ENCODE measurements at places on chromosomes 11 and 22.

DNA sequence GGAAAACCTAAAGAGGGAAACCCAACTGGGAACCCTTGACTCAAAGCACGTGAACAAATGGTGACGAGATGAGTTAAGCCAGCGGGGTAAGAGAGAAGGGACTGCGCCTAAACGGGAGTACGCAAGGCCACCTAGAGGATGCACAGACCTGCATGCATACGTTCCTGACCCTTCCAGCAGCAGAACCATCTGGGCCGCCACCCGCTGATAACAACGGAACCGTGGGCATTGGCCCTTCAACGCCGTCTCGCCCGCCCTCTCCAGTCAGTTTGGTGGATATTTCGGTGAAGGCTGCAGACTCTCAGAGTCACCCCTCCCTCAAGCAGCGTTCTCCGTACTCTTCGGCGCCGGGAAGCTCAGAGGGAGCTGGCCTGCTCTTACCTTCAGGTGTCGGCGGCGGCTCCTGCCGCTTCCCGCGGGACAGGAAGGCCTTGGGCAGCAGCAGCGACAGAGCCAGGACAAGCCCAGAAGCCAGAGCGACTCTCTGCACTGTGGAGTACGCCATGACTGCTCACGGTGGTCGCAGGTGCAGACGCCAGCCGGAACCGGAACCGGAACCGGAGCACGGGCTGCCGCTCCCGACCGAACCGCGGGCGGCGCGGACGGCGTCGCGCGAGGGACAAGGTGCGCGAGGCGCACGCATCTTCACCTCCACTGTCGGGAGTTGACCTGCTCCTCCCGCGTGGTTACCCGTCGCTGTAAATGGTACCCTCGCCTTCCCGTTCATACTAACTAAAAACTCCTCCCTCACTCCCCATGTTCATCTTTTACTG lies at the start of gene RIC3:
TSS of gene RIC3 (minus strand) at position 541 of the 773 bp plus-strand sequence. CDS start at position 505, 36 bp downstream.
- DNase-seq = peak; percentile 22

- DNase-seq = no peak
Measured at GRCh38 chr11:23539556-23539955, 679.3 kb upstream of the CCDC179 start.

- no peak for DNase-seq
Measured at GRCh38 chr11:45091563-45092403, 54.7 kb upstream of the PRDM11 start.

DNA sequence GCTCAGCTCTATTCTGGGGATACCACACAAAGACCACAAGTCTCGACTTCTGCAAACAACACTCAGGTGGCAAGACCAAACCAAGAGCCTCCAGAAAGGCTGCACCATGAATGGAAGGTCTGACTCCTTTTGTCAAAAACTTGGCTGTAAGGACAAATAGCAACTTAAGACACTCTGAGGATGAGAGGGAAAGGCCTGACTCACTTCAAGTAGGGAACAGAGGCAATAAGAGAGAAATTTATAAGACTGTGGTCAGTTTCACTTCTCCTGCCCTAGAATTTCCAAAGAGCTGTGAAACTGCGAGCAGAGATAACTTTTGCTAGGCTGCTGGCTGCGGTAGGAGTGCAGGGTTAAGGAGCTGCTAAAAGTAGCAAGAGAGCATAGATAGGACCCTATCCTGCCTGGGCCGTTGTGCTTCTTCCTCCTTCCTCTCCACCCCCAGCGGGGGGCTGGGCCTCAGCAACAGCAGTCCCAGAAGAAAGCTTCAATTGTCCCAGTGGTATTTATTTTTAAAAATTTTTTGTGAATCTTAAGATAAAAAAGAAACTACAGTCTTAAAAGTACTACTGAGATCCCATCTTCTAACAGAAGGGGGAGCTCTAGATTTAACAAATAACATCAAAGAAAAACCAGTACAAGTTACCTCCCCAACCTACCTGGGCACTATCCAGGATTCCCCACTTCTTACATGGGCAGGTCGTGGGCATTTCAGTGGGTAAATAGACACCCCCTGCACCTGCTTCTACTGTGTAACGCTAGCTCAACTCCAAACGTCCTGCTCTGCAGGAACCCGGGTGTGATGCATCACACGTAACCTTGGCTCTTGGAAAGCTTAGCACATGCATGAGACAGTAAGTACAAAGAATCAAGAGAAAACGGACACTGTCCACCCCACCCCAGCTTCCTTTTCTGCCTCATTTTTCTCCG lies 66.4 kb downstream of the SGSM3 start:
- DNase-seq = no peak

DNA sequence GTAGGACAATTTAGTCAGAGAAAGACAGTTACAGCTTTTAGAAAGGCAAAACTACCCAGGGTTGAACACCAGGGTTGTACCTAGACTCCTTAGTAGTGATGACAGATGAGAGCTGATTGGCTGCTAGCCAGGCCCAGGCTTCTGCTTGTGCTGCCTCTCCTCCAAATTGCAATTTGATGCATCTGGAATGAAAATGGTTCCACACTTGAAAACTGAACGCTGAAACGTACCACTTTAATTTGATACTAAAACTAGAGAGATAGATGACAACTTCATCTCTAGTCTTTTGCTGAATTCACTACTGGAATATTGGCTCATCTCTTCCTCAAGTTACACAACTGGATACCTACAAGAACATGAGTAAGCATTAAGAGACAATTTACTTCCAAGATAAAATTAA lies 19.2 kb upstream of the FNBP4 start:
- DNase-seq = no peak

DNA sequence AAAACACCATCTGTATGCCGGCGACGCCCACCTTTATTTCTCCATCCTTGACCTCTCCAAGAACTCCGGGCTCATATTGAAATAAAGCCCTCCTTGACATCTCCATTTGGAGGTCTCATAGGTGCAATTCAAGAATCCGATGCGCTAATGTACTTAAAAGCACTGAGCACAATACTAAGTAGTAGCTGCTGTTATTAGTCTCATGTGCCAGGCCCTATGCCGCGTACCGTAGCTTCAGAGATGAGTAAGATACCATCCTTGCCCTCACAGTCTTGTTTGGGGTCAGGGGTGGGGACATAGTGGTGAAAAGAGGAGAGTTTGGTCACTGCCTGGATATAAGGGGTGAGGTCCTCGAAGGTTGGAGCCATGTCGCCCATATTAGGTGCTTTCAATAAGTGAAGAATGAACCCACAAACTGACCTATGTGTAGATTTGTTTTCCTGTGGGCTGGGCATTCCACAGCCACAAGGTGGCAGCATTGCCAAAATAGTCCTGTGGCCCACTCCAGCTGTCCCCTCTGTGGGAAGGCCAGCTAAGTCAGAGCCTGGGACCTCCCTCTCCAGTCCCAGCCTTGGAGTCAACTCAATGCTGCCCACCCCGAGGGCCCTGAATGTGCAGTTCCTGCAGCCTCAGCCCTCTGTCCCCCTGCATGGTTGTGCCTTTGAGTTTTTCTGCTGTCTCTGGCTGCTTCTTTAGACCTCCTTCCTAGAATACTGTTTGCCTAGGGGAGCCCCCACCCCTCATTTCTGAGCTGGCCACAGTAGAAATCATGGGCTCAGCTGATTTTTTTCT lies 6.5 kb downstream of the DCPS start:
- DNase-seq = peak; percentile 14

GRCh38 chr11:121636800-121637176 lies 184.0 kb upstream of the SORL1-AS1 start:
- DNase-seq = no peak

GRCh38 chr11:92636543-92637188 lies 332.8 kb upstream of the MTNR1B start:
- DNase-seq = no peak

GRCh38 chr11:68325907-68326220 lies 13.5 kb downstream of the LRP5 start:
- DNase-seq = no peak

GRCh38 chr11:102623998-102624397 lies 1.1 kb downstream of the MMP20 start:
- DNase-seq = no peak

GRCh38 chr22:46626911-46627805 lies 7.0 kb downstream of the GRAMD4 start:
- DNase-seq = no peak

DNA sequence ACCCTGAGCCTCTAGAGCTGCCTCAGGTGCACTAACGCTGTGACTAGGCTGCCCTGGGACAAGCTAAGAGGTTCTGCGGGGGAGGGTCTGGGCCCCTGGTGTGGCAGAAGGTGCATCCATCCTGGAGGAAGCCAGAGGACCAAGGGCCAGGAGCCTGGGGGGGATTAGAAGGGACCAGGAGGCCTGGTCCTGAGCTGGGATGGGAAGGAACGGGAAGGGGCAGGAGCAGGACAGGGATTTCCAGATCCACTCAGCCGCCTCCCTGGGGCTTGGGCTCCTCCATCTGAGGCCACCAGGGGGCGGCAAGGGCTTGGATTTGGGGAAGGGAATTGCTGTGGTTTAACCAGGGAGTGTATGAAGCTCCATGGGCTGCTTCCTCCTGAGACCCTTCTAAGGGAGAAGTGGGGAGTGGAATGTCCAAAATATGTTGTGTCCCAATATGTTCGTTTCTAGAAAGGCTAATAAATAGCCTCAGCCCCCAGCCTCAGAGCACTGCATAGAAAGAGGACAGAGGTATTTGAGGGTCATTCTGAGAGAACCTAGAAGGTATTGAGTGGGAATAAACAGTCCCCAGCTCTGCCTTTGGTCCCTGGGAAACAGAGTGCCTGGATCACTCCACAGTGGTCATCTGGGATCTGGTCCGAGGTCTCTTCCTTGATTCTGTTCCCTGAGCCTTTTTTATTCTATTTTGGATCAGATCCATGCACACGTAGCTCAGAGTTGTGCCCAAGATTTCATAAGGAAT lies 17.4 kb upstream of the PRAME start:
- DNase-seq = peak; percentile 7

DNA sequence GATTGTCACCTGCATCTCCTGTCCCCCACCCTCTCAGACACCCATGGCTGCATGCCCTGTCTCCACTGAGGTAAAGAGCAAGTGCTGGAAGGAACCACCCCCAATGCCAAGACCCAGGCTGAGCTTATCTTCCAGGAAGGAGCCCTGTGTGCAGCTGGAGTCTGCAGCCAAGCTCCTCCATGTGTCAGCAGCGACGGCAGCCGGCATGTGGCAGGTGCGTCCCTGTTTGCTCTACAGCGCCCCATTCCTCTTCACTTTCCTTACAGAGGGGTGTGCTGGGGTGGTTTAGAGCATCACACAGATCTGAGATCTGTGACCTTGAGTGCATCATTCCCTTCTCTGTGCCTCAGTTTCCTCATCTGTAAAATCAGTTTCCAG lies 7.7 kb upstream of the MN1 start:
- no peak for DNase-seq
